T-cell (primary cell): ENCODE measurements at places on chromosomes 3 and 15. TPM values are rescaled to one million over a fixed set of nuclear protein-coding genes. Genes with fewer than 3 reads are reported as not detected.

GRCh38 chr3:187403768-187404288, 35.6 kb downstream of the RTP4 start:
- H3K4me3 ChIP-seq = no peak overlapping the region
- H3K27ac ChIP-seq = no peak overlapping the region
- H3K36me3 ChIP-seq = no peaks in the 10 kb centered on the region
- DNase-seq = no peak
- no peaks in the 10 kb centered on the region for H3K4me1 ChIP-seq

DNA sequence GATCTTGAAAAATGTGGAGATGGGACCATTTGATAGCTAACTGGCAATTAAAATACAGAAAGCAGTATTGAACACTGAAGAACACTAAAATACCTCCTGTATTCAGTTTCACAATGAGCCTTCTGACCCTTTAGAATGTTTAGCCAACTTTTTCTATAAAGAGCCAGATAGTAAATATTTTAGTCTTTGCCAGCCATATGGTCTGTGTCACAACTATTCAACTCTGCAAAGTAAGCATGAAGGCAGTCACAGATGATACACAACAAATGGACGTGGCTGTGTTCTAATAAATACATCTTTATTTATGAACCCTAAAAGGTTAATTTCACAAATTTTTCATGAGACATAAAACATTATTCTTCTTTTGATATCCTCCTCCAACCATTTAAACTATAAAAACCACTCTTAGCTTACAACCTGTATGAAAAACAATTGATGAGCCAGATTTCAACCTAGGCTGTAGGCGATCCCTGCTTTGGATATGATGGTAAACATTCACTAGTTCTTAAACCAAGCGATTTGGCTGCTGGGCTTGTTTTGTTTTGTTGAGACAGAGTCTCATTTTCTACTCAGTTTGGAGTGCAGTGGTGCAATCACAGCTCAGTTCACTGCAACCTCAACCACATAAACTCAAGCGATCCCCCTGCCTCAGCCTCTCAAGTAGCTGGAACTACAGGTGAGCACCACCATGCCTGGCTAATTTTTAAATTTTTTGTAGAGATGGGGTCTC, 13.6 kb upstream of the CSPG5 start:
- H3K27ac ChIP-seq = no peak overlapping the region
- no peak overlapping the region for H3K4me3 ChIP-seq
- H3K36me3 ChIP-seq = peaks cover 6% of the 10 kb centered on the region
- no peaks in the 10 kb centered on the region for H3K4me1 ChIP-seq
- H3K27me3 ChIP-seq = no peaks in the 10 kb centered on the region

GRCh38 chr3:150365132-150365604, 42.9 kb upstream of the TSC22D2 start:
- no peaks in the 10 kb centered on the region for H3K36me3 ChIP-seq
- no peaks in the 10 kb centered on the region for H3K27me3 ChIP-seq
- H3K27ac ChIP-seq = no peak overlapping the region
- DNase-seq = no peak
- no peaks in the 10 kb centered on the region for H3K4me1 ChIP-seq
- no peak overlapping the region for H3K4me3 ChIP-seq

Gene HYAL1
- total RNA-seq = not detected
